ENCODE measurements at places on chromosomes 16 and 17.

DNA sequence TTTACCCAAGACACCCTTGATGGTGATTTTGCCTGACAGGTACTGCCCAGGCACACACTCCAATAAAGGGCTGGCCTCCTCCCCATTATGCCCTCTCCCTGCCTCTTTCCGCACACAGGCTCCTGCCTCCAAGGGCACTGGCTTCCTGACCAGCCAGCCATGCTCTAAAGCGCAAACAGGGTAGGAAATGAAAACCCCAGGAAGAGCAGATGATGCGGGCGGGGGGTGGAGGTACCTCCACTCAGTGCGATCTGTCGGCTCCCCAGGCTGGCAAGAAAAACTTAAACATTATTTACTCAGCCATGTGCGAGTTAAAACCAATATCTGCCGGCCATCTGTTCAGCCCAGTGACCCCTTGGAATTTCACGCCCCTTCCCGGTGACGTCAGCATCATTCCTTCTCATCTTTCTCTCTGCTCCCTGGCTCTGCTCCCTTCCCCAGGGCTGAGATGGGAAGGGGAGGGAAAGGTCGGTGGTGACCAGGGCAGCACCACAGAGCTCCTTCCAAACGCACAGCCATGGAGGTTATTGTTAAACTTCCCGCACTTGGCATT, 262.5 kb downstream of the CBLN1 start:
- no peak for DNase-seq

DNA sequence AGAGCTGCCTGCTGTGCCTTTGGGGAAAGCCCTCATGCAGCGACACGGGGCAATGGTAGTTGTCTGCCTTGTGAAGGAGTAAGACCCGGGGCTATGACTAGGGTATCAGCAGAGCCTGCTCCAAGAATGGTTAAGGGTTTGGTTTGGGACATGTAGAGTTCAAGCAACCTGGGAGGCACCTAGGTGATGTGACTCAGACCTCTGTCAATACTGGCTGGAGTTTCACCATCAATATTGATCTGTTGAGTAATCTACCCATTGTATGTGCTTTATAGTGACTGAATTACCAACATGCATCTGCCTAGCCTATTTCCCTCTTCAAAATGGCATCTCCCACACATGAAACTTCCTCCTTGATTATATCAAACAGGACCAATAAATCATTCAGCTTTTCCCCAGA, 398.4 kb upstream of the HSBP1 start:
- no peak for DNase-seq

- DNase-seq: no peak
These were observed 8.1 kb downstream of the CLTC start for GRCh38 chr17:59627770-59628171.

- no peak for DNase-seq
These were observed 225.9 kb downstream of the CNTNAP4 start for GRCh38 chr16:76503091-76503490.

GRCh38 chr16:47059991-47060390, 83.8 kb downstream of the NETO2 start:
- no peak for DNase-seq

GRCh38 chr17:20934288-20934687, 108.5 kb downstream of the USP22 start:
- DNase-seq: no peak

DNA sequence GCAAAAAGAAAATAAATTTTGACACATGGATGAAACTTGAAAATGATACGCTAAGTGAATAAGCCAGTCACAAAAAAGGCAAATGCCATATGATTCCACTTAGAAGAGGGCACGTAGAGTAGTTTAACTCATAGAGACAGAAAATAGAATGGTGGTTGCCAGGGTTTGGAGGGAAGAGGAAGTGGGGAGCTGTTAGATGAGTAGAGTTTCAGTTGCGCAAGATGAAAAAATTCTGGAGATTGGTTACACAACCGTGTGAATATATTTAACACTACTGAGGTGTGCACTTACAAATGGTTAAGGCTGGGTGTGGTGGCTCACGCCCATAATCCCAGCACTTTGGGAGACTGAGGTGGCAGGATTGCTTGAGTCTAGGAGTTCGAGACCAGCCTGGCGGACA, 93.4 kb upstream of the TMEM132E start:
- no peak for DNase-seq

- DNase-seq: no peak
These were observed 139.7 kb upstream of the CIBAR2 start for GRCh38 chr16:85252014-85252413.

DNA sequence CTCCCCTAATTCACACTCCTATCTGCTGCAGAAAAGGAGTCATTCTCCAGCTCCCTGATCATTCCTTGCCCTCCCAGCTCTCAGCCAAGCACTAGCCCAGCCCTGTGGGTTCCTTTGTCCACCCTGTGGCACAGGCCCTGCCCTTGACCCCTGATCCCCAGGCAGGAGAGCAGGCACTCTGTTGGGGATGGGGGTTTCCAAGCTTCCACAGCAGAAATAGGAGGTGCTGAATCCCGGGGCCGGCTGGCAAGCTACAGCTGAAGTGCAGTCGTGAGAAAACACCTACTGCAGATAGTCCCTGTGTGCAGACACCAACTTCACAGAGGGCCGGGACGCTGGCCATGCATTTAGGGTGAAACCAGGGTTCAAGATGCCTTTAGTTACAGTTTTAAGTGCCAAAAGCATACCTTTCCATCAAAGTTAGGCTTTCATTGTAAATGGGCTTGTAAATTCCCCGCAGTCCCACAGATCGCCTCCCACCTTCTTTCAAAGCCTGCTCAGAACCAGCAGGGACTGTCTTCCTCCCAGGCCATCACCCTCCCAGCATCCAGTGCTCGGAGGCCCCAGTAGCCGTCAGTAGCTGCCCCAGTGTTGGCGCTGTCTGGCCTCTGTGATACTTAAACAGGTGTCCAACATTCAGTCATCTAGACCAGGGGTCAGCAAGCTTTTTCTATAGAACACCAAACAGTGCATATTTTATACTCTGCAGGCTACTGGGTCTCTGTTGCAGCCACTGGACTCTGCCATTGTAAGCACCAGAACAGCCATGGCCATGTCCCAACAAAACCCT, 10.6 kb downstream of the CPSF4L start:
- DNase-seq: no peak

DNA sequence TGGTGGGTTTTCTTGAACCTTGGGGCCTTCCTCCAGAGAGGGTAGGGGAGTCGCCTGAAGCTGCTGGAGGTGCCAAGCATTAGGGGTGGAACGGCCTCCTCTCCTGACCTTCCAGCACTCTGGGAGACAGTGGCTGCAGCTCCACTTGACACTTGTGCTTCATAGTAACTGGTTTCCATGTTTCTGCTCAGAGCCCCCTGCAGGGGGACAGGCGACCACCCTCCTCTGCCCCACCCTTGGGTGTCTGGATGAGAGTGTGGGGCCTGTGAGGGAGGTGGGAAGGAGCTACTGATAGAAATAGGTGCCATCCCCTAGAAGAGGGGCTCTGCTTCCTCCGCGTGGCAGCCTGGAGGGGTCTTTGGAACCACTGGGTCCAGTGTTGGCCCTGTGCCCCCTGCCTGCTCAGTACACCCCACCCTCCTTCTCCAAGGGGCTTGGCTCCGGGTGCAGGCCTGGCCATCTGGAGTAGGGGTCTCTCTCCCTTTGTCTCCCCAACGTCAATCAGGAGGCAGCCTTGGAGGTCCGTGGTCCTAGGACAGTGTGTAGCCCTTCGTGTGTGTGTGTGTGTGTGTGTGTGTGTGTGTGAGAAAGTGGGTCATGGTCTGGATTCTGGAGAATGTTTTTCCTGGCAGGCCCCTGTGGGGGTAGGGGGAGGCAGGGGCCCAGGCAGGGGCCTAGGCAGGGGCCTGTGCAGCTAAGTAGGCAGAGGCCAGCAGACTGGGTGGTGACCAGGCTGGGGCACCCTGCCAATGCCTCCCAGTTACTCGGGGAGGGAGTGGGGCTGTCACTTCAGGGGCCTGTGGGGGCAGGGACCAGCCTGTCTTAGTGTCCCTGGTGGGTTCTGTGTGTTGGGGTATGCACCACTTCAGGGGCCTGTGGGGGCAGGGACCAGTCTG, 4.9 kb downstream of the LASP1 start:
- no peak for DNase-seq

- no peak for DNase-seq
These were observed 55.6 kb downstream of the COTL1 start for GRCh38 chr16:84562174-84562815.

- no peak for DNase-seq
These were observed 11.4 kb upstream of the ITPRIPL2 start for GRCh38 chr16:19102187-19102872.

GRCh38 chr16:21279501-21279900, 1.4 kb upstream of the CRYM start:
- no peak for DNase-seq

DNA sequence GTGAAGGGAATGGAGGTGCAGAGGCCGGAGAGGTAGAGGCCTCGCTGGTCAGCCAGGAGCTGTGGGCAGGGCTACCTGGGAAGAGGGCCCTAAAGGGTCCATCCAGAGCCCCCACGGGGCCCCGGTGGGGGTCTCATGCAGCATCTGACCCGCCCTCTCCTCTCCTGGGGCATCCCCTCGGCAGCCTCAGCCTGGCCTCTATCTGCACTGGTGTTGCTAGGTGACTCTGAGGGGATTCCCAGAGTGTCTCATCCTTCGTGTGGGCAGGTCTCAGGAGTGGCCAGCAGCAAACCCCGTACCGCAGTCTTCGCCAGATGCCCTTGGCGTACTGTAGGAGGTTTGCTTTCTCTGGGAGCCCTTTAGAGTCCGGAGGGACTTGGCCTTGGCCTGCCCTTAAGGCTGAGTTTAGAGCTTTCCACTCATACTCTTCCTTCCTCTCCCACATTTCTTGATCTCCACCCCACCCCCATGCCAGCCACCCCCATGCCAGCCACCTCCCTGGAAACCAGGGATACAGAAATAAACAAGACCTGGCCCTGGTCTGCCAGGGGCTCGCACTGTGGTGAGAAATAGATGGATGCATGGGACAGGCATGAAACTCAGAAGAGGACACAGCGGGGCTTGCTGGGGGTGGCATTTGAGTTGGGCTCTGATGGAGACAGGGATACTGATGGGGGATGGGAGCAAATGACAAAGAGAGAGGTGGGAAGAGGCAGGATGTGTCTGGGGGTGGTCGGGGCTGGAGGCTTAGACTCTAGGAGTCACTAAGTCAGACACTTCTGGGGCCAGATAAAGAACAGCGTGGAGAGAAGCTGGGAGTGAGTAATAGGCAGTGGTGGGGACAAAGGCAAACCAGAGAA, 9.9 kb downstream of the SLC5A10 start:
- peak; percentile 34 for DNase-seq

DNA sequence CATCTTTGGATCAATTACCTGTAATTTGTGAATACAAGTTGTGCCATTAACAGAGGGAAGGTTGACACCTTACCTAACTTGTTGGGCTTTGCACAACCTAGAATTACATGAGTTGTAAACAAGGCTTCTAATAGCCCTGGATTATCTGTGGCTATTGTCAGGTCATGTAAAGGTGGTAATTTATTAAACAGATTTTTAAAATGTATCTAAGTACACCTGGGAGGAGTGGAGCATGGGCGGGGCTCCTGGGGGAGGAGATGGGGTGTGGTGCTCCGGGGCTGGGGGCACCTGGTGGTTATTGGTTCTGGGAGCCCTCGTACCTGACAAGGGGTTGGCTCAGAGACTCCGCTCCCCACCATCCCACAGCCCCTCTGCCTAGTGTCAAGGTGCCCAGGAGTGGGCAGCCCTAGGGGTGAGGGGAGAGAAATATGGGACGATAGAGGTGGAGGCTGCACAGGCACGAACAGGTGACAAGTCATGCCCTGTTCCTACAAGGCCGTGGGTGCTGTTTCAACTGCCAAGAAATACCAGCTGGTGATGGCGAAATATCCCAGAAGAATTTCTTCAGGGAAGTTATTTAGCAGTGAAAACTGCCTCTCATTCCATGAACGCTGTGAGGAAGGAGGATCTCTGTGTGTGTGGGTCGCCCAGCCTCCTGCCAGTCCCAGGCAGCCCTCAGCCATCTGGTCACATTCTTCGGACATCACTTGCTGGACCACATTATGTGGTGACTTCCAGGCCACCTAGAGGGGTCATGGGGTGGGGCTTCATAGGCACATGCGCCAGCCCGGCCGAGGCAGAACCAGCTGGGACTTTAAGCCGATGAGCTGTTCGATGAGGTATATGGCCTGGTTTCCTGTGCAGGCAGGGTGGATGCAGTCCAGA, 55.5 kb upstream of the IRX3 start:
- no peak for DNase-seq

DNA sequence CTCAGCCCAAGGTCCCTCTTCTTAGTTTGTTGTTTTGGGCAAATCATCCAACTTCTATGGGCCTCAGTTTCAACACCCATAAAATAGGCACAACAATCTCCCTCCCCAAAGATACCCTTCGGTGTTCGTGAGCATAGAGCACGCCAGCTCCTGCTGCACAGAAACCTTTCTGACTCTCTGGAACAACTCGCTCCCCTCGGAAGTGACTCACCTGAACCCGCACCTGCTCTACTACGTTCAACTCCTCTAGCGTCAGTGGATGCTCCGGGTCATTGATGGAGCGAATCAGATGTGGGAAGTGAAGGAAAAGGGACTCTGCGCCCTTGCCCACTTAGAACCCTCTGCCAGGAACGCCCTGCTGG, 445 bp downstream of the CIAO2B start:
- no peak for DNase-seq

GRCh38 chr16:2443555-2443954, 14.3 kb downstream of the CCNF start:
- DNase-seq: no peak

DNA sequence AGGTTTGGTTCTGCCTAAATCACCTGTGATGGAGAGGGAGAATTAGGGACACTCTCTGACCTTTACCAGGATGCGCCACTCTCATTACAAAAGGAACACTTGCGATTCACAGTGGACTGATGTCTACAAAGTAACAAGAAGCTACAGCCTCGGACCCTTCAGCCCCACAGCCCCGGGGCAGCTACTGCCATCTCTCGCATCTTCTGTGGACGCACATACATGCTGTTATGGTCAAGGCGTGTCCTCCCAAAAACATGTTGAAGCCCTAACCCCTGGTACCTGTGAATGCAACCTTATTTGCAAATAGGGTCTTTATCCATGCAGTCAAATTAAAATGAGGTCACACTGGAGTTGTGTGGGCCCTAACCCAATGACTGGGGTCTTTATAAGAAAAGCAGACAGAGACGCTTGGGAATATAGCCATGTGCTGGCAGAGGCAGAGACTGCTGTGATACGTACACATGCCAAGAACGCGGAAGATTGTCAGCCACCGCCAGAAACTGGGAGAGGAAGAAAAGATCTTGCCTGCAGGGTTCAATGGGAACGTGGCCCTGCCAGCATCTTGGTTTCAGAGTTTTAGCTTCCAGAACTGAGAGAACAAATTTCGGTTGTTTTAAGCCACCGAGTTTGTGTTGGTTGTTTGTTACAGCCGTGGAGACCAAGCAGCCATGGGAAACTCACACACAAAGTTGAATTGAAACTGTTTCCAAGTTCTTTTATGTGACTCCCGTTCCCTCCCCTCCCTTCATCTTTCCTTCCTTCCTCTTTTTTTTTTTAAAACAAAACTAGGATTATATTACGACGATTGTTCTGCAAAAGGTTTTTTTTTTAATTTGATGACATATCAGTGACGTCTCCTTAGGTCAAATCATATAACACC, 23.1 kb downstream of the ATP2C2 start:
- DNase-seq: no peak

DNA sequence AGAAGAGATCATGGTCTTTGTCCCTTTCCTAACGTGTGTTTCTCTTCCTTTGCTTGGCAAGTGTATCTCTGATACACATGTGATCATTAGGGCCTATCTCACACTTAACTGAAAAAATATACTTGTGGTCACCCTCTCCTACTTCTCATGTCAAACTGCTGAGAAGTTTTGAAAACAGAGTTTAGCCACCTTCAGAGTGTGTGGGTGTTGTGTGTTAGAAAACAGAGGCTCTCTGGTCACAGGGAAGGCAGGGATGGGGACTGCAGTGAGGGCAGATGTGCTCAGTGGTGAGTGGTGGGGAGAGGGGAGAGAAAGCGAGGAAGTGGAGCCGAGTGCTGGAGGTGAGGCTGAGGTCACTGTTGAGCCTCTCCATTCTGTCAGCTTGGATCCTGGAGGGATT, 29.4 kb downstream of the GRB7 start:
- no peak for DNase-seq

Measured in activated T-cell treated with anti-CD3 and anti-CD28 coated beads for 48 hours (primary cell).